ENCODE measurements at places on chromosomes 11 and 22. TPM values are rescaled to one million over a fixed set of nuclear protein-coding genes. Genes with fewer than 3 reads are reported as not detected.

GRCh38 chr11:72773291-72773690 is 20.6 kb downstream of the STARD10 start:
- H3K4me1 ChIP-seq = peaks cover 28% of the 10 kb centered on the region
- no peaks in the 10 kb centered on the region for H3K27me3 ChIP-seq
- H3K36me3 ChIP-seq = no peaks in the 10 kb centered on the region
- peak overlapping the region; percentile 22 for H3K27ac ChIP-seq
- peak; percentile 93 for DNase-seq
- no peak overlapping the region for H3K4me3 ChIP-seq

- H3K36me3 ChIP-seq = peaks cover 12% of the 10 kb centered on the region
- no peak overlapping the region for H3K4me3 ChIP-seq
- H3K4me1 ChIP-seq = peaks cover 15% of the 10 kb centered on the region
- DNase-seq = no peak
- H3K27me3 ChIP-seq = no peaks in the 10 kb centered on the region
Observed at GRCh38 chr11:19952911-19953310, 207.4 kb downstream of the DBX1 start.

DNA sequence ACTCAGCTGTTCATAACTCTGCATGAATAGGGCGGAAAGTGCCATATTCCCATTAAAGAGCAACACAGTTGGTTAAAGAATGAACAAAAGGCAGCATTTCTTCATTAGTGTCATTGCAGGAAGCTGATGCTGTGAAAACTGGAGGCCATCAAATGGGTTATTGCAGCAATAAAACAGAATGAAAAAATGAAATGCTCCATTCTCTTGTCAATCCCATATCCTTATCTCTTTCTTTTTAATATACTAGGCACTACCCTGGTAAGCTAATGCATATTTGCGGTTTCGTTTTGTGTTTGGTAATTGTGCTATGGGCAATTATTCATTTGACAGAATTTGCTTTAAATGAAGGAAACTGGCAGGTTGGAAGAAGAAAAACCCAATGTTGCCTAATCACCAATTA is 25.3 kb downstream of the C11orf71 start:
- no peaks in the 10 kb centered on the region for H3K27me3 ChIP-seq
- peaks cover 8% of the 10 kb centered on the region for H3K4me1 ChIP-seq
- H3K36me3 ChIP-seq = no peaks in the 10 kb centered on the region
- no peak for DNase-seq
- no peak overlapping the region for H3K27ac ChIP-seq

- H3K4me1 ChIP-seq = peaks cover 3% of the 10 kb centered on the region
- no peak for DNase-seq
Observed at GRCh38 chr11:73191151-73191550, 26.9 kb upstream of the P2RY2 start.

DNA sequence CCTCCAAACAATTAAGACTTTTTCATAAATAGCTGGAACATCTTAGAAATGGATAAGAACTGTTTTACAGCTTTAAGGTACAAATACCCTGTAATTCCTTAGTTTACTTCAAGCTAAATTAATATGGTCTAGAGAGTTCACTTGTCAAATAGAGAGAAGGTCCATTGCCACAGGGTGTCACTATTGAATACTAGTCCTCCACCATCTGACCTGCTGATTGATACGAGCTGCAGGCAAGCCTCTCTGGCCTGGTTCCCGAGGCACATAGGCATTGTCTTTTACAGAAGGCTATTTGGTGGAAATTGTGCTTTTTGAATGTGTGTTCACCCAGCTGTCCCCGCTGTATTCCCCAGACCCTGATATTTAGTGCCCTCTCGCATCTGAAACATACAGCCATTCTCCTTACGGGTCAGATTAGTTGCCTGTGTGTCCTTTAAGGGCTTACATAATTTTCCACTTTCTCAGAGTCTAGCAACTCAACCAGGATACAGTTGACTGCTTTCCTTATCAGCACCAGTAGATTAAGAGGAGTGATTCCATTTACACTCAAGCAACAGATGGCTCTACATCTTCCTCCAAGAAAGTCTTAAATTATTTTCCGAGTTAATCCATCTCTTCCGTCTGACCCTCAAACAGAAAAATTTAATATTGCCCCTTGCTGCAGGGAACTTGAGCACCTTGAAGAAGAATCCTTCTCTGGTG is 788.8 kb upstream of the FAT3 start:
- no peak overlapping the region for H3K4me3 ChIP-seq
- no peaks in the 10 kb centered on the region for H3K36me3 ChIP-seq
- no peak for DNase-seq
- no peak overlapping the region for H3K27ac ChIP-seq
- H3K4me1 ChIP-seq = no peaks in the 10 kb centered on the region

DNA sequence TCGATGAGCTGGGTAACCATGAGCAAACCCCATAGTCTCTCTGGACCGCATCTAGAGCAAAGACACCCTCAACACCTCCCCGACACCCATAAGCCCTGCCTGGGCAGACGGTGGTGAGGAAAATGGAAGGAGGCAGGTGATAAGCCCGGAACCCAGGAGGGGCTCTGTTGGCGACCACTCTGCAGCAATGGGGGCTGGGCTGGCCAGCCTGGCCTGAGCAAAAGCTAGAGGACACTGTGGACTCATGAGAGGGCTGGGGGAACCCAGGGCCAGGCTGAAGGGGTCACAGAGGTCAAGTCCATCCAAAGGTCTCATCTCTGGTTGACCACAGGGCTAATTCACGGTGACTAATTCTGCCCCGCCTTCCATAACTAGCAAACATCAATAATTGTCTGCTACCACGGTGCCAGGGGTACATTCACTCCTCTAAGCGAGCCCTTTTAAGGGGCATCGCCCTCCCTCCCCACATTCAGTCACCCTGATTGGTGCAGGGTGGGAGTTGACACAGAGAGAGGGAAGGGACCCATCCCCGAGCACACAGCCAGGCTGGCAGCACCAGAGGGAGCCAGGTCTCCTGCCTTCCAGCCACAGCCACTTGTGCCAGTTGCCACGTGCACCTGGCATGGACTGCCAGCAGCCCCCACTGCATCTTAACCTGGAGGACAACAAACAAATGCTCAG is 4.0 kb downstream of the PYGM start:
- no peak for DNase-seq
- H3K4me3 ChIP-seq = no peak overlapping the region
- H3K36me3 ChIP-seq = 0 out of 2 replicates have a peak, but pooled peaks cover 2% of the 10 kb centered on the region
- no peaks in the 10 kb centered on the region for H3K27me3 ChIP-seq
- H3K27ac ChIP-seq = no peak overlapping the region
- peaks cover 3% of the 10 kb centered on the region for H3K4me1 ChIP-seq

GRCh38 chr22:44665115-44665514 is 36.9 kb upstream of the PRR5 start:
- DNase-seq = no peak
- H3K27me3 ChIP-seq = no peaks in the 10 kb centered on the region
- no peaks in the 10 kb centered on the region for H3K36me3 ChIP-seq
- no peak overlapping the region for H3K4me3 ChIP-seq

- H3K27ac ChIP-seq = no peak overlapping the region
- H3K4me1 ChIP-seq = no peaks in the 10 kb centered on the region
- no peak overlapping the region for H3K4me3 ChIP-seq
- no peaks in the 10 kb centered on the region for H3K27me3 ChIP-seq
- no peak for DNase-seq
- H3K36me3 ChIP-seq = no peaks in the 10 kb centered on the region
Observed at GRCh38 chr11:62865635-62866034, 15.1 kb upstream of the SLC3A2 start.

GRCh38 chr22:31106731-31107177 is 614 bp downstream of the SELENOM start:
- DNase-seq = peak; percentile 55
- peak overlapping the region; percentile 90 for H3K4me3 ChIP-seq
- H3K27ac ChIP-seq = peak overlapping the region; percentile 94
- no peaks in the 10 kb centered on the region for H3K27me3 ChIP-seq

DNA sequence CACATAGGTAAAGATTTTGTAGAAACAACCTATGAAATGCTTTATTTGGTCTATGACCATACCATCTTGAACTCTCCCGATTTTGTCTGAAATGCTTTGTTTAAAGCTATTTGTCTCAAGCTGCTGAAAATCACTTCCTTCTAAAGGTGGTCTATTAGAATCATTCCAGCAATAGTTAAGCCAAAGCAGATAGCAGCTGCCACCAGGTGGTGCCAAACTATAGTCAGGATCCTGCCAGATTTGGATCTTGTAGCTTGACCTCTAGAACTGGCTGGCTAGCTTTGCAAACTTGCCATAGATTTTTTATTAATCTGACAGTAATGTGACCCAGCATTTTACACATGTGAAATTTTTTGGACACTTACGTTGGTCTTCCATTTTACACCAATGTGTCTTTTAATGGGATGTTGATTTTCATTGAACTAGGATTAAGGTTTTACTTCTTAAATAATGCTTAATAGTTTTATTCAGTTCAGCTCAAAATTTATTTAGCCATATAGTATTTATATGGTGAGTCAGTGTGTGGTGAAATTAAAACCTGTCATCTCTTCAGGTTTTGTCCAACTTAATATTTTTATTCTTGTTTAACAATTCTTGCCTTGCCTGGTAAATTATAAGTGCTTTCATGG is 19.7 kb downstream of the CTR9 start:
- peaks cover 3% of the 10 kb centered on the region for H3K4me1 ChIP-seq
- peaks cover 31% of the 10 kb centered on the region for H3K36me3 ChIP-seq
- no peak overlapping the region for H3K4me3 ChIP-seq
- no peak overlapping the region for H3K27ac ChIP-seq
- H3K27me3 ChIP-seq = no peaks in the 10 kb centered on the region

DNA sequence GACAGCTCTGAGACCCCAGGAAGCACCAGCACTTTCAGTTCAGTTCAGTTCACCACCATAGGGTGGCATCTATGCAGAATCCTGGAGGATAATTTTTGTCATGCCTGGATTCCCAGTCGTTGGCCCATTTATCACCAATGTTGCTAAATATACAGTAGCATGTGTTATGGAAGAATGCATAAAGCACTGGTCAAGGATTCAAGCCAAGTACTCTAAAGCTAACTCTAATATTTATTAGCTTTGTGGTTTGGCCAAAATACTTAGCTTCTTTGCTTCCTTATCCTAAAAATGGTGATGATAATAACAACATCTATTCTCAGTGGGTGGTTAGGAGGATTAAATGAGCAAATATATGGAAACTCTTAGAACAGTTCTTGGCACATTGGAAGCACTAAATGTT is 294.7 kb upstream of the ZC3H12C start:
- no peaks in the 10 kb centered on the region for H3K36me3 ChIP-seq
- no peak overlapping the region for H3K4me3 ChIP-seq
- no peaks in the 10 kb centered on the region for H3K4me1 ChIP-seq
- no peaks in the 10 kb centered on the region for H3K27me3 ChIP-seq

DNA sequence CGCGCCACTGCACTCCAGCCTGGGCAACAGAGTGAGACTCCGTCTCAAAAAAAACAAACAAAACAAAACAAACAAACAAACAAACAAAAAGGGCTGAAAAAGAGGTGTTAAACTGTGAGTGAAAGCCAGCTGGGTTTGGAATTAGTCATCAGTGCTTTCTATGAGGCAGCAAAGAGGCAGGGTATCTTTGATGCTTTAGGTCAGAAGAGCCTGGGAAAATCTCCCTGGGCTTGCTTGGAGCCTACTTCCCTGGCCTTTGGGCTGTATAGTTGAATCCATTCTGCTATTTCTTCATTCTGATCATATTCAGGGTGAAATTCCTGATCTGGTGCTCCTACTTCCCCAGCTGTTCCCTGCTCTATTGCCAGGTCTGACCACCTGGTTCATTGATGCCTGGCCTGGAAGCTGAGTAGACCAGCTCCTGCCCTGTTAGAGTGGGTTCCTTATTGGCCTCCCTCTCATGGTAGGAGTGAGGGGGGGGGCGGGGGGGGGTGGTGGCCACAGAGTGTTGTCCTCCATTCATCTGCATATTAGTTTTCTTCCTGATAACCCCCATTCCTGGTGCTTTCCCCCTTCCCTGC is 65.6 kb downstream of the INSC start:
- no peak overlapping the region for H3K4me3 ChIP-seq
- no peak overlapping the region for H3K27ac ChIP-seq
- peaks cover 9% of the 10 kb centered on the region for H3K4me1 ChIP-seq
- no peaks in the 10 kb centered on the region for H3K27me3 ChIP-seq
- H3K36me3 ChIP-seq = no peaks in the 10 kb centered on the region

GRCh38 chr11:128628686-128629085 is 41.3 kb upstream of the ETS1 start:
- no peak overlapping the region for H3K4me3 ChIP-seq
- no peaks in the 10 kb centered on the region for H3K36me3 ChIP-seq
- H3K27ac ChIP-seq = no peak overlapping the region
- no peaks in the 10 kb centered on the region for H3K27me3 ChIP-seq
- DNase-seq = no peak
- H3K4me1 ChIP-seq = no peaks in the 10 kb centered on the region

- no peak overlapping the region for H3K27ac ChIP-seq
- peak overlapping the region; percentile 77 for H3K4me3 ChIP-seq
- H3K36me3 ChIP-seq = no peaks in the 10 kb centered on the region
- no peaks in the 10 kb centered on the region for H3K27me3 ChIP-seq
Observed at GRCh38 chr11:68002938-68003845, 705 bp downstream of the UNC93B1 start.

- 0 out of 2 replicates have a peak, but pooled peaks cover 2% of the 10 kb centered on the region for H3K4me1 ChIP-seq
- H3K27me3 ChIP-seq = no peaks in the 10 kb centered on the region
- H3K27ac ChIP-seq = no peak overlapping the region
- no peak for DNase-seq
- H3K36me3 ChIP-seq = peaks cover 48% of the 10 kb centered on the region
- H3K4me3 ChIP-seq = no peak overlapping the region
Observed at GRCh38 chr11:47327949-47328348, 24.6 kb downstream of the MYBPC3 start.

DNA sequence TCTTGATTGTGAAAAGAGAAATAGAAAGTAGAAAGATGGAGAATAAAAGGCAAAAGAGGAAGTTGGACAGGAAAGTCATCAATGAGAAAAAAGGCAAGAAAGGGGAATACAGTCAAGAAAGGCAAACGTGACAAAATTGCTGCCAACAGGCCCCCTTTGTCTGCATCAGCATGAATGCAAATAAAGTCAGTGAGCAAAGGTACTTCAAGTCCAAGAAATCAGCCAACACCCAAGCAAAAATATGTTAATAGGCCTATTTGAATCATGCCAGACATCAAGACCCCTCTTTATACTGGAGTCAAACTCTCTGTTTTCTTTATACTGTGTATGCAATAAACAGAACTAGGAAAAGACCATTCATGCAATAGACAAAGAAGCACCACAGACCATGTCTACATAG is 34.3 kb downstream of the GUCY1A2 start:
- no peaks in the 10 kb centered on the region for H3K36me3 ChIP-seq
- no peaks in the 10 kb centered on the region for H3K4me1 ChIP-seq
- DNase-seq = no peak
- H3K27ac ChIP-seq = no peak overlapping the region
- H3K4me3 ChIP-seq = no peak overlapping the region
- no peaks in the 10 kb centered on the region for H3K27me3 ChIP-seq

GRCh38 chr22:29817724-29818123 is 20.4 kb downstream of the ASCC2 start:
- no peaks in the 10 kb centered on the region for H3K27me3 ChIP-seq
- H3K36me3 ChIP-seq = peaks cover 41% of the 10 kb centered on the region
- no peak overlapping the region for H3K27ac ChIP-seq

The APOBEC3H gene
- total RNA-seq = not detected

The OR51B6 gene
- total RNA-seq = not detected

The CATSPER1 gene
- 0.28 TPM for total RNA-seq

The PLEKHA7 gene
- total RNA-seq = not detected

The MAP6 gene
- total RNA-seq = 3.0 TPM

The CYP2D6 gene
- under 0.01 TPM for total RNA-seq

Data from IMR-90 (cell line).